ENCODE measurements at places on chromosomes 2 and 18. TPM values are rescaled to one million over a fixed set of nuclear protein-coding genes. Genes with fewer than 3 reads are reported as not detected.

The ZAP70 gene
- 186 TPM for total RNA-seq

The POMC gene
- 5.6 TPM for total RNA-seq

The SERPINB3 gene
- not detected for total RNA-seq

The CHRNG gene
- not detected for total RNA-seq

The MAPK4 gene
- not detected for total RNA-seq

The TXNDC2 gene
- total RNA-seq, result not detected

The GPC1 gene
- 3.7 TPM for total RNA-seq

The SH3BP4 gene
- total RNA-seq, result 0.46 TPM

The ZNF396 gene
- total RNA-seq, result 0.20 TPM

DNA sequence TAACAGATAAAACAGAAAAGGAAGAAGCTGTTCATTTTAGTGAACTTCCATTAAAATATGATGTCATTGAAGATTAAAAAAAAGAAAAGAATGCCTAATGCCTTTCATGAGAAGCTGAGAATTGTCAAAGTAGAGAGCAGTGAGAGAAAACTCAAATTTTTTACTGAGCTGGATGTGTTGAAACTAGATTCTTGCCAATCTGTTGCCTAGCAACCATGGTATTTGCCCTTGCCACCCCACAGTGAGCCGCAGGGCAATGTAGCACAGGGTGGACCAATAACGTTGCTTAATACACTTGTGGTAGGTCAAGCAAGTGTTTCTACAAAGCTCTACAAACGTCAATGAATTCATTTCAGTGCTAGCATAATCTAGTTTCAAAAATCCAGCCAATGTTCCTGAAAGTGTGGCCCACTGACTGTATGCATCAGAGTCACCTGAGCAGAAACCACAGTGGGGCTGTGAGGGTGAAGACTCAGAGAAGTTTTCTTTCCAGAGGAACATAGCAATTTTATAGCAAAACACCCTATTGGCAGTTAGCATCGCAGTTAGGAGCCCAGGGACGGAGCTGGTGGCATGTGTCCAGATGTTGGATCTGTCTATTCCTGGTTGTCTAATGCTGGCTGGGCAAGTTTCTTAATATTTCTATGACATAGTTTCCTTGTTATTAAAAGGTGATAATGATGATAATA lies 132.2 kb downstream of the DOCK10 start:
- DNase-seq, result no peak

DNA sequence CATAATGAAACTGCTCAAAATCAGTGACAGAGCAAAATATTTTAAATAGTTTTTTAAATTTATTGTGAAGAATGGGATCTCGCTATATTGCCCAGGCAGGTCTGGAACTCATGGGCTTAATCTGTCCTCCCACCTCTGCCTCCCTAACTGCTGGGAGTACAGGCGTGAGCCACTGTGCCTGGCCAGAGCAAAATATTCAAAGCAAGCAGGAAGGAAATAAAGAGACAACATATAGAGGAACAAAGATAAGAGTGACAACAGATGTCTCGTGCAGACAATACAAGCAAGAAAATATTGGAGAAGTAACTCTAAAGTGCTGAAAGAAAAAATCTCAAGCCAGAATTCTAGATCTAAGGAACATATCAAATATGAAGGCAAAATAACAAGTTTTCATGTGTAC lies 5.0 kb upstream of the SCLY start:
- DNase-seq, result no peak

DNA sequence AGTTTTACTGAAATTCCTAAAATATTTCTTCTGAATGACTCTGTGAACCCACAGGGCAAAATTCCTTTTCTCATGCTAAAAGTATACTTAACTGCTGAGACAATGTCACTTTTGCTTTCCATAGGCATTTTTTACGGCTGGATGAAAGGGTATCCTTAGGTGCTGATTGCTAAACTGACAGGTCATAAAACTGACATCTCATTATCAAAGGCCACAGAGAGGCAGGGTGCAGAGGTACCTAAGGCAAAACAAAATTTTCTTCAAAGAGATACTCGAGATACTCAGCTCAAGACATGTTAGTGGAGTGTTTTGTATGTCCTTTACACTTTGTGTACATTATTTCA lies 62.0 kb upstream of the WDR75 start:
- DNase-seq, result no peak

DNA sequence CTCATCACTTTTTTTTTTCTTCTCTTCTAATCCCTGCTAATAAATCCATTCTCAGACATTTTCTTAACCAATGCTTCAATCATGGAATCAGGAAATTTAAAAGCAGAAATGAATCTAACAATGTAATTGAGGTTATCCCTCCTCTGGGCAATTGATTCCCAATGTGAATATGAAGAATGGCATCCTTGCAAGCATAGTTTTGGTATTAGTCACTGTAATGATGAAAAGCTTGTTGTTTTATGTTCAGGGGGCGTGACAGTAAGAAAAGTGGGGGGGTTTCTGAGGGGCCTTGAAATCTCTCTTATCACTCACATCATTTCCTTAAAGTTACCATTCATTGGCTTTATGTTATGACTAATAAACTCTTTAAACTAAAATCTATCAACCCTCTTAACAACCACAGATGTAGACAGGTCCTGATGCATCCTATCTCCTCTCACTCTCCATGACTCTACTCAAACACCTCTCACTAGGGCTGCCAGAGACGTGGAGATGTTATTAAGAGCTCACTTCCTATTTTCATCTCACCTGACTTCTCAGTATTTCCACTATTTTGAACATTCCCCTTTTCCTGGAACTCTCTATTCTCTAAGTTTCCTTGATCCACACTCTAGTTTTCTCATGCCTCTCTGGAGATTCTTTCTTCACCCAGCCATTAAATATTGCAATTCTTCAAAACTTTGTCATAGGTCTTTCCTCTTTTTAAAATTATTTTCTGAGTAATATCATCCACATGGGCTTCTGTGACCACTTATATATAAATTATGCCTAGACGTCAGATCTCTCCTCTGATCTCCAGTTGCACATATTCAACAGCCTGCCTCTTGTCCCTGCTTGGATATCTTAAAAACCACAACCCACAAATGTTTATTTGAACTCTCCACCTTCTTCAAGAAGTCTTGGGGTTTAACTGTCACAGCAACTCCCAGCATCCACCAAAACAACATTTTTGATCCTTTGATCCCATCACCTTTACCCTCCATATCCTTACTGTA lies 332.9 kb downstream of the CDH2 start:
- no peak for DNase-seq

DNA sequence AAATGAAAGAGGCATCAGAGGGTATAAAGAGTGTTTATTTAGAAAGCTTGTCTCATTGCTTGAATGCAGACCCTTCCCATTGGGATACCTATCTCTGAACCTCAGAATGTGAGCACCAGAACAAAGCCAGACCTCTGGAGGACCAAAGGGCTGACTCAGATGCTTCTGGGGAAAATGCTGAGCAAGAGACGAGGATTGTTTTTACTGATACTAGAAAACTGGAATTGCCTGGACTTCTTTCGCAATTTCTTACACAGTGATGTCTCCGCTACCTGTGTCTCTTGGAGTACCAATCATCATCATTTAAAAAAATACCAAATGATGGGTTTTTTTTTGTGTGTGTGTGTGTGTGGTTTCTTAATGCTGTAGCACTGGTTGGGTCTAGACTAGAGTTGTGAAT lies 55.6 kb upstream of the CCDC85A start:
- no peak for DNase-seq

DNA sequence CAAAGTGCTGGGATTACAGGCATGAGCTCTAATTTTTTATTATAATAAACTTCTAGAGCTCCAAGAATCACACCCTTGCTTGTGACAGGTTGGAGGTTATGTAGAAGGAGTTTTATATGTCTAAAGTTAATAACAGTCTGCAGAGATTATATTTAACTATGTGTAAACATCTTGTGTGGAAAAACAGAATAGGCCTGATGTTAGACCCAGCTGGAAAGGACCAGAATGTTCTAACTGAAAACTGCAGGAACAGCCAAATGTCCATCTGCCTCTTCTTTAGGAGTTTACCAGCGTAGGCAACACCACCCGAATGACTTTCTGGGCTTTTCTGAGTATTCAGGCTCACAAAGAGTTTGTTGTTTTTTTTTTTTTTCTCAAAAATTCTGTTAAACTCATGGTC lies 67.1 kb upstream of the CDCA7 start:
- no peak for DNase-seq

- no peak for DNase-seq
These were observed 14.7 kb downstream of the ROCK2 start for GRCh38 chr2:11329776-11330175.

DNA sequence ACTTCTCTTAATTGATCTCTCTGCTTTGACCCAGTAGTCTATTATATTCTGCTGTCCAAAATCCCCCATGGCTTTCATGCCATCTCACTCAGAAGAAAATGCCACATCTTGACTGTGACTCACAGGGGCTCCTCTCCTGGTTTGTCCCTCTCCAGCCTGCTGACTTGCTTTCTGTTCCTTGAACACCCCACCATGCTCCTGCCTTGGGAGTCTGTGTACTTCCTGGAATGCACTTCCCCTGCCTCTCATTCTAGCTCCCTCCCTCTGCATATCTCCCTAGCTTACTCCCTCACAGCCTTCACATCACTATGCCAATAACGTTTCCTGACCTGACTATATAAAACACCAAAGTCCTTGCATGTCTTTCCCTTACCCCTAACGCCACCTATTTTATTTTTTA lies 167.2 kb downstream of the TRIB2 start:
- DNase-seq, result no peak

- DNase-seq, result no peak
These were observed 234.8 kb upstream of the SMAD2 start for GRCh38 chr18:48165111-48165866.

GRCh38 chr18:56460581-56460980 lies 177.8 kb downstream of the TXNL1 start:
- DNase-seq, result no peak

- no peak for DNase-seq
These were observed 21.6 kb downstream of the LDLRAD4 start for GRCh38 chr18:13240060-13240725.

GRCh38 chr2:137380610-137381009 lies 583.7 kb upstream of the HNMT start:
- no peak for DNase-seq

DNA sequence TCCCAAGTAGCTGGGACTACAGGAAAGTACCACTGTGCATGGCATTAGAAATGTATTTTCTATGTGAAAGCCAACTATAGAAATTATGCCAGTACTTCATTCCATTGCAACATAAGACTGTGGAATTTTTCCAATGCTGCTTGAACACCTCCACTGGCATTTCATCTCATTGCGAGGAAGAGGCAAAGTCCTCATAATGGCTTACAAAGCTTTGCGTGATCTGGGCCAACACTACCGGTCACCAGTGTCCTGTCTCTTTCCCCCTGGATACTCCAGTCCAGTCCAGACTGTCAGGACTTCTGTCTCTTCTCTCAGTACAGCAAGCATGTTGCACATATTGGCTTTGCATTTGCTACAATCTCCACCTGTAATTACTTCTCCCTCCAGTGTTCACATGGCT lies 223.5 kb downstream of the GPD2 start:
- no peak for DNase-seq

DNA sequence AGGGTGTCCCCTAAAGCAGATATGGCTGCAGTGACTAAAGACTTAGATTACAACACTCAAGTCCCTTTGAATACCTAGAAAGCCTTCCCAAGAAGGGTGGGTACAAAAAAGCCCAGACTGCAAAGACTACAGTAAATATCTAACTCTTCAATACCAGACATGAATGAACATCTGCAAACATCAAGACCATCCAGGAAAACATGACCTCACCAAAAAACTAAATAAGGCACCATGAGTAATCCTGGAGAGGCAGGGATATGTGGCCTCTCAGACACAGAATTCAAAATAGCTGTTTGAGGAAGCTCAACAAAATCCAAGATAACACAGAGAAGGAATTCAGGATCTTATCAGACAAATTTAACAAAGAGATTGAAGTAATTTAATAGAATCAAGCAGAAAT lies 138.2 kb upstream of the OTOS start:
- DNase-seq, result no peak

GRCh38 chr2:102044967-102045489 lies 53.3 kb downstream of the IL1R2 start:
- no peak for DNase-seq

DNA sequence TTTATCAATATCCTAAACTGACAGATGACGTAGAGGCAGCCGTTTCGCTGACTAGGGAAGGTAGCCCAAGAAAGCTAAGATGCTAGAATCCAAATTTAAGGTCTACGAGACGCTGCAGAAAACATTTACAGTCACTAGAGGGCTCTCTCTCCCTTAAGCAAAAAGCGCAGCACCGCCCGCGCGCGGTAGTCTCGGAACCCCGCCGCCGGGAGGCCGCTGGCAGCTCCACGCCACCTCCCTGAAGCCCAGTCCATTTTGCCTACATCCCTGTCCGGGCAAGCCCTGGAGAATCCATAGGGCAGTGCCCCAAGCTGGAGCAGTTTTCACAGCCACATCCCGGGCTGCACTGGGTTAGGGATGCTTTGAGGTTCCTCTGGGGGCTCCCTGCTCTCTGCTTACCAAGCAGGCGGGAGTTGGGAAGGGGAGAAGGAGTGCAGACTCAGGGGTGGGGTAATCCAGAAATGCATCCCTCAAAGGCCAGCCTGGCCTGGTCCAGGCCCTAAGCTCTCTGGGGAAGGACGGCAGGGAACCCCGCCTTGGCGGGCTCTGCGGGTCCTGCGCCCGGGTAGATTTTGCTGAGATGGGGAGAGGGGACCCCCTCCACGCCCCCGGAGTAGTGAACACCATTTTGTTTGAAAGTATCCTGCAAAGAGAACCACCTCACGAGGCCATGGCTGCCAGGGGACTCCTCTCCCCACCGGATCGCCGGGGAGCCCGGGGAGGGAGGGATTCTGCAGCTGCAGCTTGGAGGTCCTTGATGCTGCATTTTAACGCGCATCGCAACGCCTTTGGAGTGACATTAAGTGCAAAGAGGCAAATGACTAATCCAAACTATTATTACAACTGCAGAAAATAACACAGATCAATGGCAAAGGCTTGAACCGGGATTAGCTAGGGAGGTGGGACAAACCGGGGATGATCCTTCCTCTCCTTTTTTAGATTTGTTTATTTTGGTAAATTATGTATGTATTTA lies 1.3 kb upstream of the DPYSL5 start:
- DNase-seq, result peak; percentile 55

GRCh38 chr2:626491-627339 lies 50.5 kb downstream of the TMEM18 start:
- DNase-seq, result no peak

GRCh38 chr2:40450066-40450795 lies 1.7 kb downstream of the SLC8A1 start:
- no peak for DNase-seq

DNA sequence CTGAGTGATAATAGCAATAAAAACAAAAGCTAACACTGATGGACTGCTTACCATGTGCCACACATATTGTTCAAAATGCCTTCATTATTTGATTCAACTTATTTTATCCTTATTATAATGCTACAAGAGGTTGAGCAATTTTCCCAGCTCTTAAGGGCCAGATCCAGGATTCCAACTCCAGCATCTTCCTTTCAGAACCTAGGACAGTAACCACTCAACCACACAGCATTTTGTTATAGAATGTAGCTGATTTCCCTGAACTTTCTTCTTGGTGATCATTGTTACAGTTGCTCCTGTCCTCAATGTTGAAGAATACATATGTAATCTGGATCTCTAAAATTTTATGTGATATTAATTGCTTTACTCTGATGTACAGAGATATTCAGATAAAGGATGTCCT lies 341.7 kb downstream of the PIK3C3 start:
- DNase-seq, result no peak

Measured in activated T-cell treated with anti-CD3 and anti-CD28 coated beads, Interleukin-2, amount 50 U/mL, for 4 hours (primary cell).